Right cardiac atrium (tissue), 5 donors: ENCODE measurements at places on chromosomes 5 and 9. TPM values are rescaled to one million over a fixed set of nuclear protein-coding genes. Genes with fewer than 3 reads are reported as not detected.

GRCh38 chr5:112634796-112635195 is 102.9 kb upstream of the APC start:
- DNase-seq, result no peak

GRCh38 chr5:179827680-179828079 is 7.0 kb downstream of the SQSTM1 start:
- DNase-seq, result peak; percentile 55

DNA sequence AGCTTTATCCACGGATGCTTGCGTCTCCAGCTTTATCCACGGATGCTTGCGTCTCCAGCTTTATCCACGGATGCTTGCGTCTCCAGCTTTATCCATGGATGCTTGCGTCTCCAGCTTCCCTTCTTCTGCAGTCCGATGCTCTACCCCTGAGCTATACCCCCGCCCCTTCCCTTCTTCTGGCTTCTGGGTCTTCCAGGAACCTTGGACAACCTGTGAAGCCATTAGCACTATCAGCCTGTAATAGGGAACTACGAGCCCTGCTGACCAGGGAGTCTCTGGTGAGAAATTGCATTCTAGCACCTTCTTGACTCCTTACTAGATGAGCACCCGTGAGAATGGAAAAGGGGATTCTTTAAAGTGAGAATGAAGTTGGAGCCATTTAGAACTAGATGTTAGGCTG is 39.1 kb upstream of the SH3PXD2B start:
- no peak for DNase-seq

DNA sequence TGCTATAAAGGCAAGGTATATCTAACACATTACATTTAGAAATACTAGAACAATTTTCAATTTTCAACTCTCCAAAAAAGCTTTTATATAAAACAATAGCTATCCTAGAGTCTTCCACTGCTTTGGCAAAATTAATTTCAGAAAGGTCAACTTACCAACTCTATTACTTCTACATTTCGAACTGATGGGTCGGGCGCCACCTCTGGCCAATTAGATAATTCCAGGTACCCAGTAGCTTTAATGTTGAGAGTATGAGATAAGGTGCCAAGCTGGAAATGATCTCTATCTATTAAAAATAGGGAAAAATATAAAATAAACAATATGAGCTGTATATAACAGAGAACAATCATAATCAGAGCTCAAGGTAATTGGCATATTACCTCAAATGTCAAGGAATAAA is 166.6 kb downstream of the AP3B1 start:
- no peak for DNase-seq

DNA sequence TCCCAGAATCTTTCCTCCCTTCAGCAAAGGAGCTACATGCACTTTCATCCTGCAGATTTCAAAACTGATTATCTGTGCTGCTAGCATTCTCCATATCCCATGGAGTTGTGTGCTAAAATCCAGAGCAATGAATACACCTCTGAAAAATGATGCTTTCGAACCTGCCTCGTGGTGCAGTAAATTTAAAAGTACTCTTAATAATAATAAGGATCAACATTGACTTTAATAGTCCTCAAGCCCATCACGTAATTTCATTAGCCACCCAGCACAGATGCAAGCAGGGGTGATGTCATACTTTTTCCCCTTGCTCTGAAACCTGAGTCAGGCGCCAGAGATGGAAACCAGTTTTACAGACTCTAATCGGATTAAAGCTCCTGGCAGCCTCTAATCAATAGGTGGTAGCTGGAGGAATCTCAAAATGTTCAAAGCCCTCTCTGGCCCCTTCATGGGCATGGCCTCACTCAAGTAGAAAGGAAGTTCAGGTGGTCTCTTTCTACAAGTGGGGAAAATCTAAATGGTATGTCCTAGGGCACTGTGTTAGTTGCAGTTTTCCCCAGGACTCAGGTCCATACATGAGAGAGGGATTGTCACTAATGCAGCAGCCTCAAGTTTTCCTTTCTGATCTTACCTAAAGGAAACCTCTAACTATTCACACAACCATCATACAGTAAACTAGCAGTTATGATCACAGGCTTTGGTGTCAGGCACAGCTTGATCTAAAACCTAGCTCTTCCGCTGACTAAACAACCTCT is 221.6 kb upstream of the SLC30A5 start:
- DNase-seq, result no peak

GRCh38 chr9:117718085-117718484 is 13.9 kb downstream of the TLR4 start:
- no peak for DNase-seq

AK8 gene
- 0.25 TPM for total RNA-seq

MLANA gene
- not detected for total RNA-seq

- no peak for DNase-seq
These were observed 601 bp downstream of the FBXO38 start for GRCh38 chr5:148384380-148384737.

DNA sequence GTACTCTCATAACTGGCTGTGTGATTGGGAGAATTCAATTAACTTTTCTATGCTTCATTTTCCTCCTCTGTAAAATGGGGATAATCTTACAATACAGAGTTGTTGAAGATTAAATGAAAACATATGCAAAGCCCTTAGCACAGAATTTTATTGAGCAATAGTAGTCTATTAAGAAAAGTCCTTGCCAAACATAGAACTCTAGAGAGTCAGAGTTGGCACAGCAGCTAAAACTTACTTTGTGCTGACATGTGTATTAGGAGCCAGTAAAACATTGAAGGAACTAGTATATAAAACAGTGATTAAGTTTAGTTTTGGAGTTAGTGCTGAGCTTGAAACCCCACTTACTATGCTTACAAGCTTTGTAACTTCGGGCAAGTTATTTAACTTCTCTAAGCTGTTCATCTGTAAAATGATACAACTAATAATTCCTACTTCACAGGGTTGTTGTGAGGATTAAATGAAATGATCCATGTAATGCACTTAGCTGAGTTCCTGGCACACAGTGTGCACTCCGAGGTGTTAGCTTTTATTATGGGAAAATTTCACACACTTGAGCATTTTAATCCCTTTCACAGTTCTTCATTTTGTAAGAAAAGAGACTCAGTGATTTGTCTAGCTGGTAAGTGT is 20.0 kb upstream of the GRIN3A start:
- no peak for DNase-seq

DNA sequence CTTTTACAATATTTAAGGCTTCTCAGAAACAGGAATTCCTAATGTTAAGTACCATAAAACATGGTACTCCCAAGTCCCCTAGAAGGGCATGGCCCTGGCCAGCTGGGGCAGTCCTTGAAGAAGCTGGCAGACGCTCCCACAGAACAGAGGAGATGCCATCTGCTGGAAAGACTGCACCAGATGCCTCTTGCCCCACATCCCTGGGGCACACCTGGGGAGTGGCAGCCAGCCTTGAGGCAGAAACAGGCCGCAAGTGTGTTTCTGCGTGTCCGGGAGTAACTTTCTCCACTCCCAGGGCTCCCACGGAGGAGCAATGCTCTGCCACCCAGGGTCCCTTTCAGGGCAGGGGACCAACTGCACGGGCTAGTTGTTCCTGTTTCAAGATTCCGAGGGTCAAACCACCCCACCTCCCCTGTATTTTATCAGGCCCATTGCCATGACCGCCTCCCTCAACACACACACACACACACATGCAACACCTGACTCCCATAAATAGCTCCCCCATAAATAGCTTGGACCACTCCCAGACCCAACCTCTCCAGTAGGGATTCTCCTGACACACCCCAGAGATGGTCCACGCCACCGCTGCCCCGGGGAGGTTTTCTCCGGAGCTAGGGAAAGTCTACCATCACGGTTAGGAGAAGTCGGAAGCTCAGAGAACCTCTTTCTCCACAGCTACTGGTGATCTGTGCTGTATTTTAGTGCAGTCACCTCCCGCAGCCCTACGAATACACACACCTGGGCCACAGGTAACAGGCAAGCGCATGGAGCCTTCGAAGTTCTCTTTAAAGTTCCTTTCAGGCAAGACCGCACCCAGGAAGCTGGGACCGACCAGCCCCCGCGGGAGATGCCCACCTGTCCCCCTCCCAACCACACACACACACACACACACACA is 1.5 kb downstream of the SPOCK1 start:
- no peak for DNase-seq

DNA sequence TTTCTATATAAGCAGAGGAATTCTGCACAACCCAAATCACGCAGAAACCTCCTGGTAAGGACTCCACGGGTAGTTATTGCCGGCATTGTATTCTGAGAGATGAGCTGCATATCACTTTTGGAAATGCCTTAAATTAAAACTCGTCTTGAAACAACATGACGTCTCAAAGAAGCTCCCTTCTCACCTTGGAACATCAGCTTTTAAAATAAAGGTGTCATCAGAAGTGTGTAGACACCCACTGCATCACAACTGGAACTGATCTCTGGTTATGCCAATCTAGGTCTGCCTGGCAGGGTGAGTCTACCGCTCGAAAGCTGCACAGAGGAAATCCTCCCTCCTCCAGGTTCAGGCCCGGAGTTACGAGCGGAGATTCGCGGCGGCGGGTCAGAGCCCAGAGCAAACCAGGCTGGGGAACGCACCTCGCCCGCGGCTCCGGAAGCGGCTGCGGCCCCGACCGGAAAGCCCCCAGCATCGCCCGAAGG is 974 bp upstream of the SLC12A2 start:
- DNase-seq, result no peak

IQGAP2 gene
- 6.2 TPM for total RNA-seq

- no peak for DNase-seq
These were observed 26.1 kb downstream of the MAP1B start for GRCh38 chr5:72133212-72133990.

GRCh38 chr9:18493451-18493993 is 19.6 kb downstream of the ADAMTSL1 start:
- no peak for DNase-seq

GRCh38 chr9:4297786-4298254 is 2.0 kb downstream of the GLIS3 start:
- peak; percentile 67 for DNase-seq

SIT1 gene
- total RNA-seq, result 1.5 TPM

SOHLH1 gene
- total RNA-seq, result not detected

DNA sequence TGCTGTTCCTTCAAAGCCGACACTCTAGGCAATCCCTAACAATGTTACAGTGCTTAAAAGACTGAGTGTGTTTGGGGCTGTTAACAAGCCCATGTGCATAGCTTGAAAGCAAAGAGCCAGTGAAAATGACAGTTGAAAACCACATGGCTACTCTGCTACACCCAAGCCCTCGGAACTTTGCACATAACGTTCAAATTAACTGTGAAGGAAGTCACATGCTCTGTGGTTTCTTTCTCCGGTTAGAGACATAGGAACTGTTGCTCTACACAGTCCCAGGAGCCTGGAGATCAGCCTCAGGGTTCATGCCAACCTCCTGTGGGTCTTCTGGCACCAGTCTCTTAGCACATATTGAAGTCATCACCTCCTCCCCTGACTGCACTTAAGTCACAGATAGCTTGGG is 51.1 kb downstream of the C9orf152 start:
- DNase-seq, result no peak

GRCh38 chr5:146799671-146800070 is 78.9 kb downstream of the PPP2R2B start:
- DNase-seq, result no peak
